Left cardiac atrium (tissue), 4 donors: ENCODE measurements at places on chromosomes 12 and 14. TPM values are rescaled to one million over a fixed set of nuclear protein-coding genes. Genes with fewer than 3 reads are reported as not detected.
A peak's percentile ranks its signal among the peaks of the same experiment; 100 is the strongest.

DNA sequence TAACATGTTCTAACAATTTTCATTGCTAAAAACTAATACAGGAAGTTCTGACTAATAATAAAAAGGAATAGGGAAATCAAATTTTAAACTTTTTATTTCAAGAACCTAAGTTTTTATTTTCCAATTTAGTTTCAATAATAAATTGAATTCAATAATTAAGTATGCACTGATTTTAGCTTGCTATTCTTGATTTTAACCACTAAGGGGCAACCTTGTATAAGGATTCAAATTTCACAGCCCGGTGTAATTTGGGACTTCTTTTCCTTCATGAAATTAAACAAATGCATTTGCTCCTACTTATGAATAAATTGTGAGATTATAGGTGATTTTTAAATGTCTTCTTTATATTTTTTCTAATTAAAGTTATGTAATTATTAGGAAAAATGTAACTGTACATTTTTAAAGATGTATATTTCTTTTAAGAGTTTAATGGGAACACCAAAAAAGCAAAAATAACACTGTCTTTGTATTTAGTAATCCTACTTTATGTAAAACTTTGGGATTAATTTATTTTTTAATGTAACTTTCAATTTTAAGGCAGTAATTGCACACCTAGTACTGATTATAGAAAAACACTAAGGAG lies 241.4 kb upstream of the PDZRN4 start:
- DNase-seq: no peak

DNA sequence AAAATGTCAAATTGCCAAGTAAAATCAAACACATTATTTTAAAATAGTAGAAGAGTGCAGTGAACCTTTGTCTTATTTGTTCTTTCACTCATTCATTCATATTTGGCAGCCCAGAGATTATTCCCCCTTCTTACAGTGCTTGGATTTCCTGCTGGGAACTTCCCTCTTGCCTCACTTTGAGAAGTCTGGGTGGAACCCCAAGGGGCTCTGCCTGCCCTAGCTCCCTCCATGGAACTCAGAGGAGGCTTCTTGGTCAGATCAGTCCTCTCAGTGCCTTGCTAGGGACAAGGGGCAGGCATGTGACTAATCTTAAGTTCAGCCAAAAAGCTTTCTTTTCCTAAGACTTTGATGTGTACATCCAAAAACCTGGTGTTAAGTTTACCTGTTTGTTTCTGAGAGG lies 84.7 kb upstream of the OVCH1 start:
- DNase-seq: no peak

DNA sequence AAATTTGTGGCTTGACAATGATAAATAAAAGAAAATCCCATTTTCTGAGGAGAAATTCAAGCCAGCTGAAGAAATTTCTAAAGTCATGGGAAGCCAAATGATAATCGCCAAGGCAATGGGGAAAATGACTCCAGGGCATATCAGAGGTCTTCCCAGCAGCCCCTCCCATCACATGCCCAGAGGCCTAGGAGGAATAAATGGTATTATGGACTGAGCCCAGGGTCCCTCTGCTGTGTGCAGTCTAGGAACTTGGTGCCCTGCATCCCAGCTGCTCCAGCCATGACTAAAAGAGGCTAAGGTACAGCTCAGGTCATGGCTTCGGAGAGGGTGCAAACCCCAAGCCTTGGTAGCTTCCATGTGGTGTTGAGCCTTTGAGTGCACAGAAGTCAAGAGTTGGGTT lies 4.4 kb downstream of the CLEC12A start:
- no peak for DNase-seq

DNA sequence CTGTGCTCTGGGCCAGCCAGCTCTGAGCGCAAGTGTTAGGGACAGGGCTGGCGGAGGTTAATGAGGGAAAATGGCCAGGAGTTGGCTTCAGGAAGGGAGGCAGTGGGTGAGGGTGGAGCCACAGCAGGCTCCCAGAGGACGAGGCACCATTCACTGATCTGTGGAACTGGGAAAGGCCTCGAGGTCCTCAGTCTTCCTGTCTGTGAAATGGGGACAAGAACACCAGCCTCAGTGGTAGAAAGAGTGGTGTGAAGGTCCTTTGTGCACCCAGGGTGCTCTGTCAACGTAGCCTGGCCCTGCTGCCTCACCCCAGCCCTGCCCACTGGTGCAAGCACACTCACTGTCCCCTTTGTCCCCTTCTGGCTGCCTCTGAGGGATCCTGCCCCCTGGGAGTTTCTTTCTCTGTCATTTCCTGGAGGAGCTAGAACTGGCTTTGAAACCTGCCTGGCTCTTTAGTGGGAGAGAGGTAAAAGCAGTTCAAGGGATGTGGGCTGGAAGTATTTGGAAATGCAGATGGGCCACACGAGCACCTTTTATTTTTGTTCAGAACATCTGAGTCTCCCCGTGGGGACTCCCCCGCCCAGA lies 25.0 kb downstream of the SYNDIG1L start:
- no peak for DNase-seq

DNA sequence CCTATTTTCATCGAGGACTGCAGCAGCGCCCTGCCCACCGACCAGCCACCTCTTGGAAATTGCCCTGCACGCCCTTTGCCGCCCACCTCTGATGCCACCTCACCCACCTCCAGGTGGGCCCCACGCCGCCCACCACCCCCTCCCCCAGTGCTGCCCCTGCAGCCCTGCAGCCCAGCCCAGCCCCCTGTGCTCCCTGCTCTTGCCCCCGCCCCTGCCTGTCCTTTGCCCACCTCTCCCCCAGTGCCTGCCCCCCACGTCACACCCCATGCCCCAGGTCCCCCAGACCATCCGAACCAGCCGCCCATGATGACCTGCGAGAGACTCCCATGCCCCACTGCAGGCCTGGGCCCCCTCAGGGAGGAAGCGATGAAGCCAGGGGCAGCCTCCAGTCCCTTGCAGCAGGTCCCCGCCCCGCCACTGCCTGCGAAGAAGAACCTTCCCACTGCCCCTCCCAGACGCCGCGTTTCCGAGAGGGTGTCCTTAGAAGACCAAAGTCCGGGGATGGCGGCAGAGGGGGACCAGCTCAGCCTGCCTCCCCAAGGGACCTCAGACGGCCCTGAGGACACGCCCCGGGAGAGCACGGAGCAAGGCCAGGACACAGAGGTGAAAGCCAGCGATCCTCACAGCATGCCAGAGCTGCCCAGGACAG lies 96.5 kb downstream of the LGMN start:
- DNase-seq: peak; percentile 62

DNA sequence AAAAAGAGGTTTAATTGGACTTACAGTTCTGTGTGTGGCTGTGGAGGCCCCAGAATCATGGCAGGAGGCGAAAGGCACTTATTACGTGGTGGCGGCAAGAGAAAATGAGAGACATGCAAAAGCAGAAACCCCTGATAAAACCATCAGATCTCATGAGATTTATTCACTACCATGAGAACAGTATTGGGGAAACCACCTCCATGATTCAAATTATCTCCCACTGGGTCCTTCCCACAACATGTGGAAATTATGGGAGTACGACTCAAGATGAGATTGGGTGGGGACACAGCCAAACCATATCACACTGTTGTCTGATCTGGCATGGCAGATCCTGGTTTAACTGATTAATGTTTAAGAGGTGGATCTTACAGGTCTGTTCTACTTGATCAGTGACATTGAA lies 5.6 kb downstream of the DDX47 start:
- DNase-seq: no peak

GRCh38 chr12:31002361-31002725 lies 71.3 kb upstream of the DDX11 start:
- DNase-seq: no peak

DNA sequence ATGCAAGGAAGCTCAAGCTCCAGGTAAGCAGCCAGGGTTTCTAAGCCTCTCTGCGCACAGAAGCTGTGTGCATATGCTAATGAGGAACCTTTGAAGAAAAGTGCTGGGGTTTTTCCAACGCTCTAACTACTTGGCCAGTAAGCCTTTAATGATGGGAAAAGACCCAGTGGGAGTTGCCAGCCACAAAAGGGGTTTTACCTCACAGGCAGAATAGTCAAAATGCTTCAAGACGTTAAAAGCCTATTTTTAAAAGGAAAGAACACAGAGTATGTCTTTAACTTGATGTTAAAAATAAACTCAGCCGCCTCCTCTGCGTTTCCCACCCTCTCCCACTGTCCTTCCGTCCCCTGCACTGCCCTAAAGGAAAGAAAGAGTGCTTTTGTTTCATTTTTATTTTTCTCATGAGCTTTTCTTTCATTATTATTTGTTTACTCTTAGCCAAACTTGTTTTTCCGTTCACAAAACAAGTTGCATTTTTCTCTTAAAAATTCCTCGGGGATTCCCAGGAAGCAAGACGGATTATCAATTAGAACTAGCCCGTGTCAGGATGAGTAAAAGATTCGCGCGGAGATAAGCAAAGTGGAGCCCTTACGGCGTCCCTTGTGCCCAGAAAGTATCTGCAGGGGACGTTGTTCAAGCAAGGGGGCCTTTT lies 209.8 kb upstream of the NUDT4 start:
- DNase-seq: no peak

GRCh38 chr12:116739381-116739887 lies 1.3 kb downstream of the RNFT2 start:
- no peak for DNase-seq

- DNase-seq: no peak
Observed at GRCh38 chr14:81309511-81309910, 88.8 kb upstream of the GTF2A1 start.

DNA sequence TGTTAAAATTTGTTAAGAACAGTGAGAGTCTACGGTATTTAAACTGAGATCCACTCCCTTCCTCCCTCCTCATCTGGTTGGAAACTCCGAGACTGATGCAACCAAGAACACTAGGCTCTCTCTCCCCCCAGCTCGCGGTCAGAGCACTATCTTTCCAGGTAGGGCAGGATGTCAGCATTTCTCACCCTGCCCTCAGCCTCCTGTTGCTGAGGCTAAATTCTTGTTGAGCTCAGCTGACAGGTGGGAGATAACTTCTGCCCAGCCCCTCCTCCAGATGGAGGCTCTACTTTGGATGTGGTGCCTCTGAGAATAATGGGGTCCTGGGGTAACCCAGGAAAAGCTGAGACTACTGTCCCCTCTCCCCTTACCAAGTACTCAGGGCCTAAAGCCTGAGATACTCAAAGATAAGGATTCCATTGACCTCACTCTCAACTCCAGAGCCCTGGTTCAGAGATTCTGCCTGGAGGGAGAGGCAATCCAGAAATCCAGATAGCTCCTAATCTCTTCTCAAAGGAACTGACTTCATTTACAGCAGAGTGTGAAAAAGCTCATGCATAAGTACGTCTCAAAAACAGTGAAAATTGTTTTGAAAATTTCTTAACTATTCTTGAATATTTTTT lies 110.1 kb downstream of the EML5 start:
- no peak for DNase-seq

DNA sequence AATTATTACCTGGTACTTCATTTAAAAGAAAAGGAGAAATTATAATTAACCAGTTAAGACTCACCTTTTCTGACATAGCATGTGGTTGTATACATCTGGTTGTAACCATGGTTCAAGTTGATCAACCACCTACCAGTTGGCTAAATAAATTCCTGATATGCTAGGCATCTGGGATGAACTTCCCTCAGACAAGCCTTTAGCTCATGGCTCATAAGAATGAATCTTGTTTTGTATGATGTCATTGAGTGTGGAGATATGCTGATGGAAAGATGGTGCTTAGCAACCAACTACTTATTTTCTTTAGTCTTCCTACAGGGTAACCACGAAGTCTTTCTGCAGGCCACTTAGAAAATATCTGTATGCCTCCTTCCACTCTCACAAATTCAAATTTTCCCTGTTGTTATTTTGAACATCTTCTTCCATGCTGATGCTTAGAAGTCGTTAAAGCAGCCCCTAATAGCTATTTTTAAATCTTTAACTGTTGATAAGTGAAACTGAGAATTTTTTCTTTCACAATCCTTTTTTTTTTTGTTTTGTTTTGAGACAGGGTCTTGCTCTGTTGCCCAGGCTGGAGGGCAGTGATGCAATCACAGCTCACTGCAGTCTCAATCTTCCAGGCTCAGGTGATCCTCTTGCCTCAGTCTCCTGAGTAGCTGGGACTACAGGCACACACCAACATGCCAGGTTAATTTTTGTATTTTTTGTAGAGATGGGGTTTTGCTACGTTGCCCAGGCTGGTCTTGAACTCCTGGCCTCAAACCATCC lies 51.9 kb upstream of the PTHLH start:
- DNase-seq: no peak

- DNase-seq: no peak
Observed at GRCh38 chr14:64040044-64040443, 187.2 kb downstream of the SYNE2 start.

- no peak for DNase-seq
Observed at GRCh38 chr14:71399057-71399487, 491.8 kb downstream of the PCNX1 start.

DNA sequence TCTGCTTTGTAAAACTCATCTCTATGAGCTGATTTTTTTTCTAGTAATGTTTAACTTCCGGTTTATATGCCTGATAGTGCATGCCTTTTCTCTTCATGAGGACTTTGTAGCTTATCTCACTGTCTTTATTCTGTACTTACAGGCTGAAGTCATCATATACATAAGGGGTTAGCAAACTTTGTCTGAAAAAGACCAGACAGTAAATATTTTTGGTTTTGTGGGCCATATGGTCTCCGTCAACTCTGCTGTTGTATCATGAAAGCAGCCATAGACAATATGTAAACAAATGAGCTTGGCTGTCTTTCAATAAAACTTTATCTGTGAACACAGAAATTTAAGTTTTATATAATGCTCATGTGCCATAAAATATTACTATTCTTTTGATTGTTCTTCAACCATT lies 172.1 kb downstream of the GXYLT1 start:
- DNase-seq: no peak

DNA sequence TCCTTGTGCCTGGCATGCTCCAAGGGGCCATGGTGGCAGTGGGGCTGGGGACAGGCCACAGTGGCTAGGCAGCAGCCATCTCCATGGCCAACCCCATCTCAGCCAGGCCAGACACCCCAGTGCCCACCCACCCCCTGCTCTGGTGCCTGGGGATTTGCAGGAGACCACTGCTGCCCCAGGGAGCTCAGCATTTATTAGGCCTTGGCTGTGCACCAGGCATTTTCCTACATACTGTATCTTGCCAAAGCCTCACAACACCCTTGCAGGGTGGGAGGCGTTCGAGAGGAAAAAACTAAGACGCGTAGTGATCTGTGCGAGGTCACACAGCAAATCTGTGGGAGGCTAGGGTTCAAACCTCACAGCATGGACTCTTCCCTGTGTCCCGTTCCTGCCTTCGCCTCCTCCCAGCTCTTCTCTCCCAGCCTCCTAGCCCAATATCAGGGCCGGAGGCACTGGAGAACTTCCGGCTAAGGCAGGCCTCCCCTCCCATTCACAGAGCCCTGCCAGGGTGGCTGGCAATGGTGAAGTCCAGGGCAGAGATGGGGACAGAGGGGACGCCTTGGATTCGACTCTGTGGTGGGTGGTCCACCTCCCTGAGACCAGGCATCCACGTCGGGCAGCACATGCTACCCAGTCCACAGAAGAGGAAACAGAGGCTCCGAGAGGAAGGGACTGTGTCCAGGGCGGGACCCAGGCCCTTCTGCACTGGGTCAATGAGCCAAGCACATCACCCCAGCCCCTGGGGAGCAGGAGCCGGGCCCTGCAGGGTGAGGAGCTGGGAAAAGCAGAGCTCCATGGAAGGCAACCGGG lies 57.4 kb downstream of the FAM222A start:
- no peak for DNase-seq

The C1S gene
- 222 TPM for total RNA-seq

The SLC17A8 gene
- total RNA-seq: not detected

The TAS2R7 gene
- total RNA-seq: not detected

The TSHR gene
- total RNA-seq: not detected

The ARHGEF25 gene
- total RNA-seq: 17.3 TPM

The TAS2R8 gene
- not detected for total RNA-seq

The STXBP6 gene
- 11.0 TPM for total RNA-seq

The FOXN3 gene
- 119 TPM for total RNA-seq

The NRXN3 gene
- total RNA-seq: 1.9 TPM

The UNC79 gene
- total RNA-seq: 0.21 TPM

The OTOGL gene
- 8.4 TPM for total RNA-seq

The KRT77 gene
- not detected for total RNA-seq
